ENCODE measurements at places on chromosomes 2 and 18.

- DNase-seq: no peak
Observed at GRCh38 chr18:36392979-36393287, 95.4 kb downstream of the FHOD3 start.

DNA sequence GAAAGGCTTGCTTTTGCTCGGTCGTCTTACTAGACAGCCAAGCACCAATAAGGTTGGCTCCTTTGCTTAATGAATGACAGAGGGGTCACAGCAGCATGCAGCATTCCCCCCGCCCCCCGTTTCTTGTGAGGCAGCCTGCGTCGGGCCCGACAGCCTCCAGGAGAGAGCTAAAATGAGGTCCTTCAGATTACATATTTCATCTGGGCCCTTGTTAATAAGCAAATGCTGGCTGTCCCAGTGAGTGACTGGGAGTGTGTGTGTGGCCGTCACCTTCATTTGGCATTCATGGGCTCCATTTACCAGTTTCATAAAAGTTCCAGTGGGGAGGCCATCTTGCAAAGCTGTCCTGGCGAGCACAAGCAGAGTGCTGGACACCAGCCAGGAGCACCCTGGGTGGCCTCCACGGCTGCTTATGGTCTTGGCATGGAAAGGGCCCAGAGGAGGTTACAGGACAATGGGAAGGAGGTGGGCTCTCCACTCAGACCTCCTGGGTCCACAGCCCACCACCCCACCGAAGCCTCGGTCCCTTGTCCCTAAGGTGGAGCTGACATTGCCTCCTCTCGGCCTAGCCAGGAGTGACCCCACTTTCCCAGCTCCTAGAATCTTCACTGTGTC lies 37.2 kb downstream of the ODC1 start:
- DNase-seq: no peak

- DNase-seq: no peak
Observed at GRCh38 chr2:173231042-173231441, 123.6 kb upstream of the CDCA7 start.

GRCh38 chr2:112954364-112954763 lies 23.4 kb upstream of the IL36G start:
- no peak for DNase-seq

GRCh38 chr2:25129901-25130520 lies 38.4 kb downstream of the POMC start:
- no peak for DNase-seq

DNA sequence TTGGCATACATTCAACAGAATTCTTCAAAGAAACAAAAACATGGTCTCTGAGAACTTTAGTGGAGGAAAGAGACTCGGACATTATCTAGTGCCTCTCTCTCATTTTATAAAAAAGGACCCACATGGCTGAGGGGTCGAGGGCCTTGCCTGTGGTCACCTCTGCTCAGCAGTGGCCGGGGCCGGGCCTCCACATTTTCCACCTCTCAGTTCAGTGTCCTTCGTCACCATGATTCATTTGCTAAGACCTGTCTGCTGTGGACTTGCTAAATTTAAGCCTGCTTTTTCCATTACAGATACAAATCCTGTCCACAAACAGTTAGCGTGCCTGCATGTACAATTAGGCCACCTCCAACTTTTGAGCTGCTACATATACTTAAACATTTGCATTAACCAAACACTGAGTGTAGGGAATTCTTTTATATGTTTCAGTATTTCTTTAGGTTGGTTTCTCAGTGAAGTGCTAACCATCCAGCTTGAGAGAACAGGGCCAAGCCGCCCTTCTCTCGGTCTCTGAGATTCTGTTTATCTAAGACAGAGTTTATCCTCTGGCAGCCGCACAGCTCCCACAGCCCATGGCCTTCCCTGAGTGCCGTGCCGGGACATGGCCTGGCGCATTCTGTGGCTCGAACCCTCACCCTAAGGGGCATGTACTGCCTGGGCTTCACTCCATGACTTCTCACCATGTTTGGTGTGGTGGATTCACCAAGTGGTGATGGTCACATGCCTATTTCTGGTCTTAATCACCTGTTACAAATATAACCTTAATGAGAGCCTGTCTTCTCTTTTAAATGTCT lies 46.2 kb downstream of the COA5 start:
- DNase-seq: no peak

DNA sequence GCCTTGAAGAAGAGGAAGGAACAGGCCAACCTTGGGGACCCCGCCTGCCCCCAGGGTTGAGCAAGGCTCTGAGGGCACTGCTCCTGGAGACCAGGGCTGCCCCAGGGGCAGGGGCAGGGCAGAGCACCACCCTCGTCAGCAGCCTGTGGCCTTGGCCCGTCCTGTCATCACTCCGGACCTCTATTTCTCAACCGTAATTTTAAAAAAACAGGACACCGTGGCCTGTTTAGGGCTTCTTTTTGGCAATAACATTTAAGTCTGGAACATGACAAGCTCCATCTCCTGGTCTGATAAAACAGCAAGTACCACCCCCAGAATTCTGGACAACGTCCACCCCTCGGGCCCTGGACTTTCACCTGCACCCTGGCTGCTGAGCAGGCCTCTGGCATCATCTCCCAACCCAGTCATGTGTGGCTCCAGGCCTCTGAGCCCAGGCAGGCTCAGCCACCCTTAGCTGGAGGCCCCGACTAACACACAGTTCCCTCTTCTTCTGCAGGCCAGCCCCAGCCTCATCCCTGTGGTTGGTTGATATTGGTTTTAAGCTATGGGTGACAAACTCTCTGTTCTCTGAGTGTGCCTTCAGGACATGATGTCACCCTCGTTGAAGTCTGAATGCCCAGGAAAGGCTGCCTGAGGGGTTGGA lies 22.6 kb upstream of the ID2 start:
- DNase-seq: peak; percentile 4

DNA sequence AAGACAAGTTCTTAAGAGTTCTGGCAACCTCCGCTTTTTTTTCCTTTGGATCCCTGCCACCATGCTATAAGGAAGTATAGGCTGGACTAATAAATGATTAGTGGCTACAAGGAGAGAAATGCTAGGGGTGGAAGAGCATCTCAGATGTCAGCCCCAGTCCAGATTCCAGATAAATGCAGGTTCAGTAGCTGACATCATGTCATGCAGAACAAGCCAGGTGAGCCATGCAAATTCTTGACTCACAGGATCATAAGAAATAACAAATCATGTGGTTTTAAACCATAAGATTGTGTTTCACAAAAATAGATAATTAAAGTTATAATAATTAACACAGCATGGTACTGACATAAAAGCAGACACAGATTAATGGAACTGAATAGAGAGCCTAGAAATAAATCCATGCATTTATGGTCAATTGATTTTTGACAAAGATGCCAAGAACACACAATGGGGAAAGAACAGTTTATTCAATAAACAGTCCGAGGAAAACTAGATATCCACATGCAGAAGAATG lies 152.9 kb upstream of the SESTD1 start:
- DNase-seq: no peak

- no peak for DNase-seq
Observed at GRCh38 chr18:72783530-72783929, 84.3 kb downstream of the NETO1 start.

DNA sequence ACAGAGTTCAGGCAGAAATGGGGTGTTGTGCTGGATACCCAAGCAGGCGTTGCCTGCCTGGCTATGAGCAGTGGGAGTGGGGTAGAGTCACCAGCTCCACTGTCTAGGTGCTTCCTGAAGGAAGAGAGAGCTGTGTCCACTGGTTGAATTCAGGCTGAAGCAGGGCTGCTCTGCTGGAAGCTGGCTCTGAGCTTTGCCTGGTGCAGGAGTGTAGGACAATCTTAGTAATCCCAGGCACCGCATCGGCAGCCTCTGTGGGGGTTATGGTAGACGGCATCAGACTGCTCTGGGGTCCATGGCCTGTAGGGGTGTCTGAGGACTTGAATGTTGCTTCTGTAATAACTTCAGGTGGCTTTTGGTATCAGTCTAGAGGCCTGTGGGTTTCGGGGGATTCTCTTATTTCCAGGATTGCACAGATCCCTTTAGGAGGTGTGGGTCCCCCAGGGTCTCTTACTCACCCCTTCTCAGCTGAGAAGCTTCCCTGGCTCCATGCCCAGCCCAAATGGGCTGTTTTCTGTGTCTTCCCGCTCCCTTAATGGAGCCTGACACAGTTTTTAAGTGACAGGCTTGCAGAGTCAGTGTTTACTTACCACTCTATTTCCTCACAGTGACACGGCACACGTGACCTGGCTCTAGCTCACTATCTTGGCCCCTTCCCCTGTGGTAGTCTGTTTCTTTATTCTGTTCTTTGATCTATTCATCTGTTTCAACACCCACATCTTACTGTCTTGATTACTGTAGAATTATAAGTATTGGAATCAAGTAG lies 644.3 kb downstream of the CBLN2 start:
- no peak for DNase-seq
